ENCODE measurements at places on chromosomes 3 and 15.
A peak's percentile ranks its signal among the peaks of the same experiment; 100 is the strongest.

- no peak for DNase-seq
Observed at GRCh38 chr3:55658690-55659562, 171.8 kb upstream of the WNT5A start.

GRCh38 chr3:189712906-189713483, 81.8 kb downstream of the TP63 start:
- no peak for DNase-seq

GRCh38 chr3:29758434-29759322, 477.8 kb downstream of the RBMS3 start:
- DNase-seq = no peak

DNA sequence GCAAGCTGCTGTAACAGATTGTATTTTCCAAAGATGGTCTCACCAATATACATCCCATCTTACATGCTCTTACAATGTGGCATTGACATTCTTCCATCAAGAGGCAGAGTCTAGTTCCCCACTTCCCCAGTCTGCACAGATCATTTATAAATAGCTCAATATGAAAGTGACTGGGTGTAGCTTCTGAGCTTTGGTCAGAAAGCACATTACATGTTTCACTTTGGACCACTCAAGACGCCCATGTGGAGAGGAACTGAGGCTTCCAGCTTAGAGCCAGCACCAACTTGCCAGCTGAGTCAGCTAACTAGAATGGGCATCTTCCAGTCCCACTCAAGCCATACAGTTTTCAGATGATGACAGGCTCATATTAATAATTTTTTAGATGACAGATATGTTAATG, 45.5 kb downstream of the GREM1 start:
- no peak for DNase-seq

DNA sequence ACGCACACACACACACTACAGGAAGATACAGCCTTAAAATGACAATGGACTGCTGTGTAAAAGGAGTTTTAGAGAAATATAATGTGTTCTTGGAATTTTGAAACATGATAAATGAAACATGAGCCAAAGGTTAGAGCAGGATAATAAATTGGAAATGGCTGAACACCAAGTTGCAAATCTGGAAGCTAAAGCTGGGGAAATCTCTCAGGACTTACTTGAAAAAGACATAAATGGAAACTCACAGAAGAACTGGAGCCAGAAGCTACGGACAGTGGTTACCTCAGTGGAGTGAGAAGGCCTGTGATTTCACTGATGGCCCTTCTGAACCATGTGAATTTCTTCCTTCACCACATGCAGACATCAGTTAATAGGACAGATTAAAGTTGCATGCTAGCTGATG, 37.3 kb upstream of the ATP10A start:
- no peak for DNase-seq

- DNase-seq = no peak
Observed at GRCh38 chr3:7263347-7264195, 402.7 kb downstream of the GRM7 start.

- DNase-seq = no peak
Observed at GRCh38 chr15:76197703-76198455, 113.4 kb downstream of the ETFA start.

GRCh38 chr3:9043063-9043462, 79.8 kb upstream of the RAD18 start:
- DNase-seq = no peak

DNA sequence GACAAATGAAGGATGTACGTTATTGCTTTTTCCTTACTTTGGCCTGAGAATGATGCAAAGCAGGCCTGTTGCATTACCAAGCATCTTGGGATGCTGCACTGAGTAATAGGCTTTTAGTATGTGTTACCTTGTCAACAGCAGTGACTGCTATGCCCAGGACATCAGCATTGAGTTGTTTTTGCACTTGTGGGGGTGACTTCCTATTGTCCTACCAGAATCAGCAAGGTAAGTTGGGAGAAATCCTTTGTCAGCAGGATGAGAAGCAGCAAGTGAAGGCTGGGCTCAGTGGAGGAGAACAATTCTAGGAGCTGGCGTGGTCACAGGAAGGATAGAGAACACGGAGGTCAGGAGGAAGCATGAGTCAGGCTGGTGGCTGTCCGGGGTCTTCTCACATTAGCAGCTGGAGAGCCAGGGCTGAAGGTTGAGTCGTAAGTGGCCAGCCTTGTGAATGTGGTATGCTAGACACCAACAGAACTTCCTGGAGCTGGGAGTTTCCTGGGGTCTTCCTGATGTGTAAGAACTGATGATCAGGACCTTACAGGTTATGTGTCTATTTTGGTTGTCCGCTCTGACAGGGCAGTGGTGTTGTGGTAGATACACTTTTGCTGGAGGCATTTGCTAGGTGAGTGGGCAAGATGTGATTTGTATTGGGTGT, 142.7 kb downstream of the FNDC3B start:
- peak; percentile 9 for DNase-seq
